Stromal cell of bone marrow (primary cell): ENCODE measurements at places on chromosomes 2 and 18.
A peak's percentile ranks its signal among the peaks of the same experiment; 100 is the strongest.

- DNase-seq, result no peak
Observed at GRCh38 chr2:133484106-133484505, 84.2 kb downstream of the NCKAP5 start.

DNA sequence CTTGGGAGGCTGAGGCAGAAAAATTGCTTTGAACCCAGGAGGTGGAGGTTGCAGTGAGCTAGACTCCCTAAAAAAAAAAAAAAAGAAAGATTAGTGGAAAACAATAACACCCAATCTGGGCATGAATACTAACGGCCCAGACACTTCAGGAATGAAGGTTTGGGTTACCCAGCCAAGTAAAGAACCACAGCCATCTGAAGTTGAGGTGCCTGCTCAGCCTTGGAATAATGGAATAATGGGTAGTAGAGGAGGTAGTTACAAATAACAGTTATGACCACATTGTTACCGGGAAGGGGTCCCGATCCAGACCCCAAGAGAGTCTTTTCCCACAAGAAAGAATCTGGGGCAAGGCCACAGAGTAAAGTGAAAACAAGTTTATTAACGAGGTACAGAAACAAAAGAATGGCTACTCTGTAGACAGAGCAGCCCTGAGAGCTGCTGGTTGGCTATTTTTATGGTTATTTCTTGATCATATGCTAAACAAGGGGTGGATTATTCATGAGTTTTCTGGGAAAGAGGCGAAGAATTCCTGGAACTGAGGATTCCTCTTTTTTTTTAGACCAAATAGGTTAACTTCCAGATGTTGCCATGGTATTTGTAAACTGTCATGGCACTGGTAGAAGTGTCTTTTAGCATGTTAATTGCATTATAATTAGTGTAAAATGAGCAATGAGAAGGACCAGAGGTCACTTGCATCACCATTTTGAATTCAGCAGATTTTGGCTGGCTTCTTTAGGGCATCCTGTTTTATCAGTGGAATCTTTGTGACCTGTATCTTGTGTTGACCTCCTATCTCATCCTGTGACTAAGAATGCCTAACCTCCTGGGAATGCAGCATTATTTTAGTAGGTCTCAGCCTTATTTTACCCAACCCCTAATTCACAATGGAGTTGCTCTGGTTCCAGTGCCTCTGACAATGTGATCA is 96.2 kb upstream of the HAAO start:
- no peak for DNase-seq

GRCh38 chr2:186780701-186781316 is 68.2 kb downstream of the ZSWIM2 start:
- peak; percentile 6 for DNase-seq

DNA sequence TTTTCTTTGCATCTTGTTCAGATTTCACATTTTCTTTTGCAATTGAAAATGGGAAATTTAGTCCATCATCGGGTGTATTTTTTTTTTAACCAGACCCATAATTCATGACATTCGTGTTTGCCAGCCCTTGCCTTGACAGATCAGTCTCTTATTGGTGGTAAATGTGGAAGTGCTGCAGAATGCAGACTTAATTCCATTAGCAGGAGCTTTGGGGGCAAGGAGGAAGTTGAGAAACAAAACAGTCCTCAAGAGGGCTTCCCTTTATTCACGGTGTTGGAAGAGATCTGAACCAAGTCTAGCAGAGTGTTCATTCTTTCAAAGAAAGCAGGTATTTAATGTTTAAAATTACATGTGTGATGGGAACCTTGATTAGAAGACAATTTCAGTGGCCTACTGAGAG is 16.6 kb upstream of the RPE start:
- no peak for DNase-seq

- DNase-seq, result no peak
Observed at GRCh38 chr18:48199399-48199798, 209.8 kb downstream of the ZBTB7C start.

DNA sequence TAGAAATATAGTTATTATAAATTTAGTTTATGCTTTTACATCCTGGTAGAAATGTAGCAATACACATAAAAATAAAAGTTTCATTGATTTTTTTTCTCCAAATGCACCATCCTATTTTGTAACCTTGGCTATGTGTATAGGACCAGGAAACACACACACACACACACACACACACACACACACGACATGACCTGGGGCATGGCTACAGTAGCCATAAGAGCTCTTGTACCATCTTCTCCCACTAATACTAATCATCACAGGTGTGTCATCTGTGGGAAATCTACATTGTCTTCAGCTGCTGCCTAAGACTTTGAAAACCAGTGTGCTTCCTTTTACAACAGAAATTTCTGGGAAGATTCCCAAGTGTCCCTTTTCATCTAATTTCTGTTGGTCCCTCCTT is 144.3 kb downstream of the MCFD2 start:
- no peak for DNase-seq
